NCI-H1048 (cell line): ENCODE measurements at places on chromosomes 16 and 17.

GRCh38 chr16:23642246-23642774, 1.0 kb downstream of the DCTN5 start:
- DNase-seq = no peak

- no peak for DNase-seq
Observed at GRCh38 chr16:67169642-67170167, 633 bp upstream of the NOL3 start.

DNA sequence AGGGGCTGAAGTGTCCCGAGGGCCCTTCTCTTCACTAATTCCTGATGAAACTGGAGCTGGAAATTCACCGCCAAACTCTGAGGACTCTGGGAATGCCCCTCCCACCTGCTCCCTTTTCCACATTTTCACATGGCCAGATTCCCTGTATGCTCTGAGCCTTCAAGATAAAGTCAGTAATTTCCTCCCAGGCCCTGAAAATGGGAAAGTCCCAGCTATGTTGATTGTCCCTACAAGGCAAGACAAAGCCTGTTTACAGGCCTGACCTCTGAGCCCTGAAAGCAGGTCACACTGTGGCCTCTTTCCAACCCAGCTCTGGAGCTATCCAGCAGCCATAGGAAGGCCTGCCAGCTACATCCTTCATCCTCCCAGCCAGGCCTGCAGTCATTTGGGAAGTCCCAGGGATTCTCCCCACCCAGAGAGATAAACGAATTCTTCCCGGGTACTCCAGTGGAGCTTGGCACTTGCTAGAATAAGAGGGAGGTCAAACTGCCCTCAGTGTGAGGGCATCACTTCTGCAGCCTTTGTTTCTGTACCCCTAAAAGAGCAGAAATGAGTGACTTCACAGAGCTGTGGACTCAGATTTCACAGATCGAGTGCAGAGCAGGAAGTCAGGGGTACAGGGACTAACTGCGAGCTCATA, 19.6 kb upstream of the CCL2 start:
- no peak for DNase-seq

DNA sequence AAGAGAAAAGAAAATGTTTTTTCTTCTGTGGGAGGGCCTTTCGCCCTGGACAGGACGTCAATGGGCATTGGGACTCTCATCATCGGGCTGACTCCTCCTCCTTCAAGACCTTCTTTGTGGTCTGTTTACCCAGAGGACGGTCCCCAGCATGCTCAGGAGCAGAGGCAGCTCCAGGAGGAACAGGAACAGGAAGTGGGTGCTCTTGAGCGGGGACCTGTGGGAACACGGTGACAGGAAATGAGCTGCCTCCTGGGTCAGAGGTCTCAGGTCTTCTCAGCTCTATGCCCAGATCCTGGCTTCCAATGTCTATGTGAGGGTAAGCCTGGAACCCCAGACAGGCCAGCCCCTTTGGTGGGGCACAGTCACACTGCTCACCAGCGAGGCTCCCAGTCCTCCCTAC, 12.2 kb downstream of the CD300LD start:
- no peak for DNase-seq

DNA sequence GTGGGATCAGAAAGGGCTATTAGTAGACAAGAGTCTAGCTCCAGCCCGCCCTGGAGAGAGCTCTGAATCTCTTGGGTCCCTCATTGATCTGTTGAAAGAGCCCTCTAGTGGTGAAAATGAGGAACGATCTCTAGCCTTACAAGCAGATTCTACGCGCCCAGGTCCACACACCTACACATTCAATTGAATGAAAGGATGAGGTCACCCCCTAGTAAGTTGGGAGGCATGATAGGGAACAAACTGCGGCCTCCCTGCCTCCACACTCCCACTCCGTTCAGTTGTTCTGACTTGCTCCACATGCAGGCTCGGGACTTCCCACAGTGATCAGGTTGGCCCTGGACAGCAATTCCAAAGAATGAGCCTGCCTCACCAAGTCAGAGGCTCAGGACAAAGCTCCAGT, 2.9 kb upstream of the CACNG3 start:
- no peak for DNase-seq

DNA sequence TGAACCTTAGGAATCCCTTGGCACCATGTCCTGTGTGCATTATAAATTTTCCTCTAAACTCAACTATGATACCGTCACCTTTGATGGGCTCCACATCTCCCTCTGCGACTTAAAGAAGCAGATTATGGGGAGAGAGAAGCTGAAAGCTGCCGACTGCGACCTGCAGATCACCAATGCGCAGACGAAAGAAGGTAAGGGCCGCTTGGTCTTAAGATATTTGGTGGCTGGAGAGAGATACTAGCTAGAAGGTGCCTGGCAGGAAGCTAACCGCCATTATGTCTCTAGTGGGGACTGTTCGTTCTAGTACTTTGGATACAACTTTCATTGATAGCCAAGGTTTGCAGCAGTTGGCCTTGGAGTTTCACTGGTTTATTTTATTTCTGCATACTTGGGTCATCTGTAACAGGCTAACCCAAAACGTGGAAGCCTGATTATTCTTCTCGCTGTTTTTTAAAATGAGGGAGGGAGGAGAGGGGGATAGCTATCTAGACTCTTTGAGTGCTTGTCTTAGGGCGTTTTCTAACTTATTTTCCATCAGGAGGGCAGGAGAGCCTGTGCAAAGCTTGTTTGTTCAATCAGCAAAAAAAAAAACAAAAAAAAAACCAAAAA, 1.3 kb downstream of the RBBP6 start:
- no peak for DNase-seq

DNA sequence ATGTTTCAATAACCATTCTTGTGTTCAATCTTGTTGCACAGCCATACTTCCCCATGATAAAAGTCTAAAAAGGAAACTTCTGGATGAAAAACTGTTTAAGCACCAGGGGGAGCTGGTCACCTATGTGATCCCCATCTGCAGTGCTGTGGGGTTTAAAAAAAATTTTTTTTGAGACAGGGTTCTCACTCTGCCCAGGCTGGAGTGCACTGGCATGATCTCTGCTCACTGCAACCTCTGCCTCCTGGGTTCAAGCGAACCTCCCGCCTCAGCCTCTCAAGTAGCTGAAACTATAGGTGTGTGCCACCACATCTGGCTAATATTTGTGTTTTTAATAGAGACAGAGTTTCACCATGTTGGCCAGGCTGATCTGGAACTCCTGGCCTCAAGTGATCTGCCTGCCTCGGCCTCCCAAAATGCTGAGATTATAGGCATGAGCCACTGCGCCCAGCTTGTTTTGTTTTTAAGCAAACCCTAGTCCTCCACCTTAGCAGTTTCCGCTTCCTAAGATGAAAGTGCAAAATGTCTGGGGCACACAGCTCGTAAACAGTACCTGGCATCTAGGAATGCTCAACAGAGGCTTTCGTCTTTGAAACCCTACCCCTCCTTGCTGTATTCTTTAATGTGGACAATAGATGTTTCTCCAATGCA, 25.4 kb downstream of the DNAJA2 start:
- DNase-seq = no peak

GRCh38 chr16:81214745-81215166, 23.7 kb upstream of the BCO1 start:
- no peak for DNase-seq

- no peak for DNase-seq
Observed at GRCh38 chr17:30952638-30953393, 18.0 kb upstream of the RNF135 start.

- no peak for DNase-seq
Observed at GRCh38 chr17:5943232-5943631, 126.9 kb upstream of the WSCD1 start.

- no peak for DNase-seq
Observed at GRCh38 chr16:28219282-28219681, 7.5 kb upstream of the XPO6 start.

- DNase-seq = no peak
Observed at GRCh38 chr16:68893710-68894705, 50.7 kb downstream of the TANGO6 start.

DNA sequence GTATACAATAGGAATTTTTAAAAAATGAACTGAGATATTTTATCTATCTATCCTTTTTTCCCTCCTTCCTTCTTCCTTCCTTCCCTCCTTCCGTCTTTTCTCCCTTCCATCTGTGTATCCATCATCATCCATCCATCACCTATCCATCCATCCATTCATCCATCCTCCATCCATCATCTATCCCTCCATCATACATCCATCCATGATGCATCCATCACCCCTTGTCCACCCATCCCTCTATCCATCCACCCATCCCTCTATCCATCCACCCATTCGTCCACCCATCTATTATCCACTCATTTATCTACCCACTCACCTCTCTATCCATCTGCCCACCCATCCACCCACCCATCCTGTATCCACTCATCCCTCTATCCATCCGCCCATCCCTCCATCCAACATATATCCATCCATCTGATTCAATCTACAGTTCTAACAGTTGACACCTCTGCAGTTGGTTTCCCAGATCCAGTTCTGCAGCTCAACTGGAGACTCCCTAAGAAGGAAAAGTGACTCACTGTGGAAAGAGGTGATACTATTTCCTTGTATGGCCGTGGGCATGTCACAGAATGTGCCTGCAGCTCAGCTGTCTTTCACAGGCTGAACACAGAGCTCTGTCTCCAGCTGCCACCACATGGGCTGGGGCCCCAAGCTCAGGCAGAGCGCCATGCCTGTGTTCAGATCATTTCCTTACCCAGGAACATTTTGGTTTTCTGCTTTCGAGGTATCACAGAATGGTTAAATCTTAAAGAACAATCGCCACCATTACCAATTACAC, 130.8 kb downstream of the XYLT1 start:
- DNase-seq = no peak

DNA sequence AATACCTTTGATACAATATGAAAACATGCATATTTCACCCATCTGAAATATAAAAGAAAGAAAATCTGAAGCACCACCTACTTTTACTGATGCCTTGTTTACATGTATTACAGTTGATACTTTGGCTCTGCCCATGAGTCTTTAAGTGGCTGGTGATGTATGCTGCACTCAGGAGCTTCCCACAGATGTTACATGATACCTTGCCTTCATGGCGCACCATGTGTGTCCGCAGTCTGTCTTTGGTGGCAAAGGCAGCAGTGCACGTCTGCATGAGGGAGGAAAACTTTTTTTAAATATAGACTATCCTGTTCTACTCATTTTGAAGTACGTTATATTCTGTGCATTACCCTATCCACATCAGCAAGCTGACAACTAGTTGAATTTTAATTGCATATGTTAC, 7.5 kb downstream of the VEZF1 start:
- no peak for DNase-seq

DNA sequence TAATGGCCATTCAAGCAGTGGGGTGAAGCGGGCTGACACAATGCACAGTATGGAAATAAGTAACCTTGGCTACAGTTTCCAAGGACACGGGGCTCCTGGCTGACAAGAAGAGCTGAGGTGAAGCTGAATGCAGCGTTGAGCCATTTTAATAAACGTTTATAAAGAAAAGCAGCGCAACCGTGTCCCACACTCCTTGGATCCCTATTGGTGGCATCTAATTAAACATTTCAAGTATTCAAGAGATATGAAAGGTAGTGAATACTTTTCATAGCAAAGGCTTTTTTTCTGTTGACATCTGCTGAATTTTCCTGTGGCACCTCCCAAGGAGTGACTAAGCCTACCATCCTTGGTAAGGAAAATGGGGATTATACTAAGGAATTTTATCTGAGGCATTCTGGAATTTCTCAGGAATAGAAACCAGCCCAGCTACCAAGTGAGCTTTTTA, 26.5 kb downstream of the DUSP14 start:
- DNase-seq = peak; percentile 64
